Spinal cord (tissue), 10 donors: ENCODE measurements at places on chromosomes 12 and 14.

DNA sequence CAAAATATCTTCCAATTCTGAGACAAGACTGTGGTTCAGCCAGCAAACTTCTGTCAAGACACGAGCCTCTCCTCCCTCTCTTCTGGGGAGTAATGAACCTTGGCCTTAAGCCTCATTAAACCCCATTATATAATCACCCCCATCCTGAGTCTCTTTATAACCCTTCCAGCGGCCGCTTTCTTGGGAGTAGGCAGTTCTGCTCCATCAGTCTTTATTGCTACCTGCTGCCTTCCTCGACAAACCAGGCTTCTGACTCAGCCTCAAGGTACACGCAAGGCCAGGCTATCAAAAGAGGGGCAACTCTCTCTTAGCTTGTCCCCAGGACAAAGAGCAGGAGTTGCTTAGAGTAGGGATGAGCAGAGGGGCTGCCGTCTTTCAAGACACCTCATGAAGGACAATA is 300.8 kb upstream of the NOS1 start:
- DNase-seq: no peak

GRCh38 chr12:96711364-96711763 is 195.7 kb upstream of the NEDD1 start:
- no peak for DNase-seq

DNA sequence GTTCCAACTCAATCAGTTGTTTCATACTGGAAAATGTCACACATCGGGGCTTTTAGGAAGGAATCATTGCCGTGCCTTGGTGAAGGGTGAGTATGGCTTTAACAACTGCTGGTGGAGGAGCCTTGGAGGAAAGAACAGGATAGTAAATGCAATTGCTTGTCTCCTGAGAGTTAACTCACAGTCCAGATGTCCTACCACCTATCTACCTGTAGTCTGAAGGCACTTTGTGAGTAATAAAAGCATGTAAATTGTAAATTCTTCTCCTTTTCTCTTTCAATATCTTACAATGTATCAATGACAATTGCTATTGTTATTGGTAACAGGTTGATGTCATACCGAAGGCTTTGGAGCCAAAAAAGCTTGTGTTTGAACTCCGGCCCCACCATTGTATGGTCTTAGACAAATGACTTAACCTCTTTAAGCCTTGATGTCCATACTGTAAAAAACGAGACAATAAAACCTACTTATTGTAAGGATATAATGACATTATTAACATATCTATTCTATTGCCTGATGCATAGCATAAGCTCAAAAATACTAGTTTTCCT is 397.4 kb downstream of the ADAMTS20 start:
- DNase-seq: no peak

DNA sequence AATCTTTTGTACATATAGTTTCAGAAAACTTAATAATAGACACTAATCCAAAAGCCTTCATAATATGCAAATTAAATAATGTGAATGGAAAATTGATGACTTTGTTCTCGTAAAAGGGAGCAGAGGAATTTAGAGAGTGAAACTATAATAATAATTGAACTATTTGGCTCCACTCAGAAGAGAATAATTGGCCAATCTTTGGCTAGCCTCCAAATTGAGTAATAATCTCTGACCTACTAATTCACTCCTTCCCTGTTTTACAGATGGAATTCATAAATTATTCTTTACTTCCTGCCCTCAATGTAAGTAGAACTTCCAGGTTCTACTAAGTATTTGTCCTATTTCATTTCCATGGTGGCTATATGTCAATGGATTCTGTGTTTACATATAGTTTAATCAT is 15.8 kb downstream of the TRIM9 start:
- no peak for DNase-seq

DNA sequence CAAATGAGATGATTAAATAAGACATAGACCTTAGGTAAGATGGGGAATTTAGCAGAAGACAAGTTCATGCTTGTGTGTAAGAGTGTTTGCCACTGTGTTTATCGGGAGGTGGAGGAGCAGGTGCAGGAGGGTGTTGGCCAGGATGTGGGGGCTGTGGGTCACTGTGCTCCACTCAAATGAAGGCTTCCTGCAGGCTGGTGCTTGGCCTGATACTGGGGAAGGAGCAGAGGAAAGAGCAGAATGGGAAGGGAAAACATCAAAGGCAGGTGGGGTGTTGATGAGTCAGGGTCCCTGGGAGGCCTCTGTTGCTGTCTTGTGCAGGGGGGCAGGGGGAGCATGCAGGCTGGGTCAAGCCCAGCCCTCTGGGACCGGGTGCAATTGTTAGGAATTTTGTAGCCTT is 126.5 kb downstream of the TSPAN9 start:
- DNase-seq: no peak
